ENCODE measurements at places on chromosomes 4 and X.

DNA sequence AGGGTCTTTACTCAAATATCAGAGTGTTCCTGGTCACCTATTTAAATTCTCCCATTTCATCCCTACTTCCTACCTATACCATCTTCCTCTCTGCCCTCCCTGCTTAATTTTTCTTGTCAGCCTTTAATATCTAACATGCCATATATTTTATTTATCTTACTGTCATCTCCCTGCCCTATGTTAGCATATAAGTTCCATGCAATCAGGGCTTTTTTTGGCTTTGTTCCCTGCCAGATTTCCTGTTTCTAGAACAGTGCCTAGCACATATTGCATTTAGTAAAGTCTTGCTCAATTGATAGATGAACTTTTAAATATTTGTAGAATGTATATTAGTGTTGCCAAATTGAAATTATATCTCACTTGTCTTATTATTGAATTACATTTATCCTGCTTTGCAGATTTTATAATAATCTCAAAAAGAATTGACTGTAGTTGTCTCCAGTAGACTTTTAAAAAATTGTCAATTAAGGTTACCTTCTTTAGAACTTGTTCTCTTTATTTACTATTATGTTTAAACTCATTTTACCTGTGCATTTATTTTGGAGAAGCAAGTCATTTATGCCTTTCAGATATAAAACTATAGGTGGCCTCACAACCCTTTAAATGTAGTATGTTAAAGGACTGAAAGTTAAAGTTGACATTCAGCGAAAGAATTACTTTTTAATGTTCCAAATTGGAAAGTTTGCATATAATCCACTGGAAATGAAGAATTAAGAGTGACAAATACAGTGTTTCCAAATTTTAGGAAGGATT is 108.2 kb upstream of the BMPR1B start:
- no peak for DNase-seq

- DNase-seq: no peak
Observed at GRCh38 chr4:102345795-102346100, 466 bp upstream of the SLC39A8 start.

- DNase-seq: no peak
Observed at GRCh38 chr4:113499696-113500095, 261.8 kb downstream of the CAMK2D start.

GRCh38 chr4:163164110-163164509 is 2.6 kb downstream of the NAF1 start:
- no peak for DNase-seq

DNA sequence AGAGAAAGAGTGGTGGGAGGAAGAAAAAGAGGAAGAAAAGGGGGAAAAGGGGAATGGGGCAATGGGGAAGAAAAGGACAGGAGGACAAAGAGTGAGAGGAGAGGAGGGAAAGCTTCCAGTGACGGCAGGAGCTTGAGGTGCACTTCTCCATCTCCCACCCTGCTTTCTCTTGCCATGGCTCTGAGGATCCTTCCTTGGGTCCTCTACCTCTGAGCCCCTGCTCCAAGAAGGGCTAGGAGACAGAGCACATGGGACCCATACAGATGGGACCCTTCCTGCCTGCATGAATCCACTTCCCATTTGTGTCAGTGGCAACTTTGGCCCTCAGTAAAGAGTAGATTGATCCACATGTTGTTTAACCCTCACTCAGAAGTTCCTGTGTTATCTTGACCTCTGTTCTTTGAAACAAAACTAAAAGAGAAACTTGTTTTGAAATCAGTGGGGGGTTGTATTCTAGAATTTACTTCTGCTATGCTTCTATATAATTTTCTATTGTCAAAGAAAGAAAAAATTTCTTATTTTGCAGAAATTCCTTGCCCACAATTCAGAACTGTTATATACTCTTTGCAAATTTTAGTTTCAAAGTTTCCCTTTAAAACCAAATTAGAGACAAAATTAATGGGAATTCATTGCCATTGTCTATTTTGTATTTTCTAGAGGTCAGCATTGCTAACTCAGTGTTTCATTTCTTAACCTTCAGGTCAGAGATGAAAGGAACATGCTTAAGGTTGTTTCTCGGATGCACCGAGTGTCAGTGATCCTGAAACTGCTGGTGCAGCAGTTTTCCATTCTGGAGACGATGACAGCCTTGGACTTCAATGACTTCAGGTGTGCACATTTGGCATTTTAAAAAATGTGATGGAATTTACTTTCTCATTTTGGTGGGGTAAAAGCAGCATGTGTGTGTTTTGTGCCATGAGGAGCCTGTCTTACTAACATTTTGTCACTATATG is 5.0 kb downstream of the TDO2 start:
- no peak for DNase-seq

GRCh38 chr4:153539422-153539821 is 73.3 kb downstream of the TMEM131L start:
- no peak for DNase-seq

GRCh38 chr4:145107126-145107525 is 9.0 kb downstream of the ABCE1 start:
- no peak for DNase-seq

DNA sequence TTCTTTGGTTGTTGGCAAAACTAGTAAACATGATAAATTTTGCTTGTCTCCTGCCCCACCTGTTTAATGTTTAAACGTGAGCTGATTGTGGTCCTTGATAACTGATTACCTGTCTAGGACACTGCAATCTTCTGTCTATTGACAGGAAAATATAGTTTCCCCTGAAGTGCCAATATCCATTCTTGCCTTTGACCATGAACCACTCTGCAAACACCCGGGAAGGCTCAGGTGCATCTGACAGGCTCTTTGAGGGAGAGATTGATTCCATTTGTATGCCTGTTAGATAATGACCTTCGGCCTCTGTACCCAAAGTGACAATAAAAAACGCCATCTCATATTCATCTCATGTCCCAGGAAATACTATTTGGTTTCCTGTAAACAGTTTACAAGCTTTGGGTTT is 453.0 kb downstream of the CENPC start:
- DNase-seq: no peak

GRCh38 chr4:119238068-119238722 is 25.7 kb downstream of the USP53 start:
- DNase-seq: no peak

DNA sequence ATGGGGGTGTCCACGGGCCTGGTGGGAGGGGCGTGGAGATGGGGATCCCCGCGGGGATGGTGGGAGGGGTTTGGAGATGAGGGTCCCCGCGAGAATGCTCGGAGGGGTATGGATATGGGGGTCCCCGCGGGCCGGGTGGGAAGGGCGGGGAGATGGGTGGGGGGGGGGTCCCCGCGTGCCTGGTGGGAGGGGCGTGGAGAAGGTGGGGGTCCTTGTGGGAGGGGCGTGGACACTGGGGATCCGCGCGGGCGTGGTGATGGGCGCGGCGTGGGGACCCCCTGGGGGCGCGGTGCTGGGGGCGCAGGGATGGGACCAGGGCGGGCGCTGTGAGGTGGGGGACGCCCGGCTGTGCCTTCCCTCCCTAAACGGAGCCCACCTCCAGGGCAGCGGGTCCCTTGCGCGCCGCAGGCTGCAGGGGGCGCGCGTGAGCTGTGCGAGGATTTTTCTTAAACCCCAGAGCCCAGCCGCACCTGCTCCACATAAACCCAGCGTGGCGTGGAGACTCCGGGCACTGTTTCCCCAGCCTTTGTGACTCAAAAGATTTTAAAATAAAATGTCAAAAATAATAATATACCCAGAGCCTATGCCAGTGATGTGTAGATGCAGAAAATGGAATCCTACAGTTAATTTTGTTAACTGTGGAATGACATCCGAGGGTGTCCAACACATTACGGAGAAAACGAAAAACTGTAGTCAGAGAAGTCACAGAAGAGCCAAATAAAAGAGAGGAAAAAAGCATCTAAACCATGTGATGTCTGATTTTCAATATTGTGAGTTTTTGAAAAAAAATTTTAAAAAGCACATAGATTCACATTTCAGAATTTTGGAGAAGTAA is 1.5 kb upstream of the ASMTL start:
- DNase-seq: no peak

- DNase-seq: no peak
Observed at GRCh38 chrX:47900833-47901232, 64.1 kb downstream of the ZNF81 start.

DNA sequence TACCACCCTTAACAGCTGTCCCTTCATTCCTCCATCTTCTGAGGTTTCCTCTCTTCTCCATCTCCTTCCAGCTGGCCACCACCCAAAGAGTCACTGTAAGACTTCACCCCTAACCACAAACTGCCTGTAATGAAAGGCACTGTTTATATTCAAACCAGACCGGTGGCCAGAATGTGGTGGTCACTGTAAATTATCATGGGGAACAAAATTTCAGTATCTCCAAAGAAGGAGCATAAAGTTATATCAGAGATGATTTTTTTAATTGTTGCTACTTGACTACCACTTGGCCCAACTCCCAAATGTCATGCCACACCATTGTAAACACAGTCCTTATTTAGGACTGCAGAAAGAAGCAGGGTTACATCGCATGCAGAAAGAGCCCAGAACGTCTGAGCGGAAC is 44.8 kb downstream of the SMARCA1 start:
- DNase-seq: no peak

- DNase-seq: no peak
Observed at GRCh38 chr4:185437809-185438208, 12.0 kb upstream of the UFSP2 start.

DNA sequence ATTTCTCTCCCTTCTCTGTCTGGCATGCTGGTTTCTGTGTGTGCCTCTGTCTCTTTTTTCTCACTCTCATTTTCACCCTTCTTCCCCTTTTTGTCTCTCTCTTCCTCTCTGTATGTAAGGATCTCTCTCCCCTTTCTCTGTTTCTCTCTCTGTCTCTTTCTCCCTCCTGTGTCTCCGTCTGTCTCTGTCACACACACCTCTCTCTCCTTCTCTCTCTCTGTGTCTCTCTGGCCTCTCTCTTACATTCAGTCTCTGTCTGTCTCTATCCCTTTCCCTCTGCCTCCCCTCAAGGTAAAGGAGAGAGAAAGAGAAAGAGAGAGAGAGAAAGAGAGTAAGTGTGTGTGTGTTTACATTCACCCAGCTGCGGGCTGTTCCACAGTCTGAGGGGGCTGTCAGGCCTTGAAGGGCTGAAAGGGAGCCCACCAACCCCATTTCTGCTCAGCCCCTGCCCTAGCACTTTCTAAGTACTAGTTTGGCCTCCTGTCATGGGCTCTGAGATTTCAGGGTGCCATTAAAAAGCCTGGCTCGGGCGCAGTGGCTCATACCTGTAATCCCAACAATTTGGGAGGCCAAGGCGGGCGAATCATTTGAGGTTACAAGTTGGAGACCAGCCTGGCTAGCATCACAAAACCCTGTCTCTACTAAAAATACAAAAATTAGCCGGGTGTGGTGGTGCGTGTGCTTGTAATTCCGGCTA is 9.6 kb upstream of the TSPYL2 start:
- DNase-seq: no peak

GRCh38 chr4:61426229-61426628 is 226.1 kb downstream of the ADGRL3 start:
- no peak for DNase-seq

- no peak for DNase-seq
Observed at GRCh38 chr4:53208753-53209152, 157.1 kb downstream of the SCFD2 start.

DNA sequence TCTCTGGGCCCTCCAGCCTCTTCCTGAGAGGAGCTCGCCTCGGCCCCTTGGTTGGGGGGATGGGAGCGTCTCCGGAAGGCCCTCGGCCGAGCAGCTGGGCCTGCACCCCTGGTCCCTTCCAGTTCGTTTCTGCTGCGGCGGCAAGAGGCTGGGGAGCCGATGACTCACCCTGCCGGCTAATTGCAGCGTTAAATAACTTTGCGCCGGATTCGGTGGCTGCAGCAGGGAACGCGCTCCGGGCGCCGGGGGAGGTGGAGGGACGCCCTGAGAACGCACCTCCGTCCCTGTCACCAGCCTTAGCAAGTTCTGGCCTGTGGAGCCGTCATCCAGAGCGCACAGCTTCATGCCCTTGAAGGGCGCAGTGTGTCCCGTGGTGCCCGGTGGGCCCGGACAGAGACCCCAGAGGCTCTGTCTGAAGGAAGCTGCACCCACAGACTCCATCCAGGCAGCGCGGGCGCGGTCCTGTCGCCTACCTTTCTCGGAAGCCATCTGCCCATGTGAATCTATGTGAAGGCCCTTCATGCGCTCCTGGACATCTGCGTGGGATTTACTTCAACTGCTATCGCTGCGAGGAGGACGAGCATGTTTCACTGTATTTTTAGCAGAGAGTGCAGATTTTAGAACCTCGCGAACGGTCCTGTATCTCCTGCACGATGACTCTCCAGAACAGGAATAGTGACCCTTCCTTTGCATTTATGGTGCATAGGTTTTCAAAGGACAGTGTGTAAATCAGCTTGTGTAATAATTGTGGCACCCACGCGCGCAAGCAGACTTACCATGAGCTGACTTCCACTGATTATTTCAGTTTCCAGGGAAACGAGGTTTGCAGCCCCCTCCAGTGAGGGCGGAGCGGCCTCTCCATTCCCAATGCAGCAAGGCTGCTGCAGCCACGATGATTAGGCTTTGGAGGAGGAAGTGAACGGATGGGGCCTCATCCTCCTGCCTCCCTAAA is 1.7 kb upstream of the TMEM271 start:
- no peak for DNase-seq

DNA sequence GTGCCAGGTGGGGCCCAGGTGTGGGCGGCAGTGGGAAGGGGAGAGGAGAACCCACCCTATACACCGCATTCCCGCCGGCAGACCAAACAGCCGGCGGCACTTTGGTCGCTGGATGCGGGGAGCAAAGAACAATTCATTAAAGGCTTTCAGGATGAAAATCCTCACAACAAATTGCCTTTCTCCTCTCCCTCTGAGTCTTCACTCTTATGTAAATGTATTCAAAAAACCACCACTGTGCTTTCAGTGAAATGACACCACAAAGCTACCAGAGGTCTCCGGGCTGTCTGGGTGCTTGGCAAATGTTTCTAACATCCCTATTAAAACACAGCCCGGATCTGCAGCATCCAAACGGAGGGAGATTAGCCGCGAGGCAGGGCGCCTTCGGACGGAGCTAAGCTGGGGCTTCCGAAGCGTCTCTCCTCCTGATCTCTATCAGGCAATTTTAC is 171.8 kb upstream of the TBL1X start:
- no peak for DNase-seq

DNA sequence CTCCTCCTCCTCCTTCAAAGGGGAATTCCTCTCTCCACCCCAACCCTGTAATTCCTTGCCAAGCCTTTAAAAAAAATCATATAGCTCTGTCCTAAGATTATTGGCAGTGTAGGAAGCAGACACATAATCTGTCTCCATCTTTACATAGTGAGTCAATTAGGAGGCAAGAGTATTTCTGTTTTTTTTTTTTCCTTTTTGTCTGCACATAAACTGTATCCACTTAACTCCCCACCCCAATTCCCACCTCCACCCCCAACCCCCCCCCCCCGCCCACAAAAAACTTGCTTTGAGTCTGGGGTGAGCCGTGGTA is 182.5 kb downstream of the RASL11B start:
- no peak for DNase-seq

DNA sequence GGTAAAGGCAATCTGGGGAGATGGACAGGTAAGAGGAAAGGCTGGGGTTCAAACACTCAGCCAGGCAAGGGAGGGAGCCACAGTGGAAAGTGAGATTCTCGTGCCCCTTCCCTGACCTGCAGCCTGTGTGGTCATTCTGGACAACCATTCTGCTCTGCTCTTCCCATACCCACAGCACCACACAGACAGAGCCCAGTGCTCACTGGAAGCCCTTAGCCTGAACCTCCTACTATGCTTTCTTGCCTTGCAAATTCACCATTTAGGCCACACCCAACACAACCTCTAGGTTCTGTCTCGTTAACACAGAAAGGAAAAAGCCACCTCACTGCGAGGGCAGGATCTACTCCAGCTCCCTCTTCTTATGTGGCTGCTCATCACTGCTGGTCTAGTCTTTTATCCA is 92.7 kb downstream of the SHISA3 start:
- no peak for DNase-seq
